PC-3 (cell line): ENCODE measurements at places on chromosomes 2 and 18. TPM values are rescaled to one million over a fixed set of nuclear protein-coding genes. Genes with fewer than 3 reads are reported as not detected.

- DNase-seq = peak; percentile 75
Observed at GRCh38 chr2:33620-34019, 12.7 kb downstream of the FAM110C start.

GRCh38 chr18:79862562-79862961, 64.8 kb downstream of the KCNG2 start:
- no peak for DNase-seq

DNA sequence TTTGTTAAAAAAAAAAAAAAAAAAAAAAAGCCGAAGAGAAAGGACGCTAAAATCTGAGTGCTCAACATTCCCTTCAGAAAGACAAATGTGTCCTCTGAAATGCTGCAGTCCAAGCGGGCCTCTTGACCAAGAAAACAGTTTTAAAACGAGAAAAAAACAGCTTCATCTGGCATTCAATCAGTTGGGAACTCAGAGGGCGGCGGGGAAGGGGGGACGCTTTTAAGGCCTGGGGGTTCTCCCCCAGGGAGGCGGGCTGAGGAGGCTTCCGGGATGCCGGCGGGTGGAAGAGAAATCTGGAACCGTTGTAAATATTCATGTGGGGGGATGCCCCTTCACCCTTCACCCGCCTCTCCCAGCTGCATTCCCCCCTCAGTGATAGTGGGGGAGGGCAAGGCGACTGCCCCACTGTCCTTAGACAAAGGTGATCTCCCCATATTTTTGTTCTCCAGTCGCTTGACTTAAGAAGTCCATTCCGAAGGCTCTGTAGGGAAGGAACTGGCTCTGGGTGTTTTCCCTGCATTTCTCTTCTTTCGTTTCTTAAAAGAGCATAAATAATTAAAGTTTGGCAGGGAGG, 3.3 kb upstream of the HOXD11 start:
- DNase-seq = no peak

- DNase-seq = no peak
Observed at GRCh38 chr2:201932511-201932910, 101.1 kb upstream of the FZD7 start.

GRCh38 chr2:33765122-33765521, 166.0 kb upstream of the FAM98A start:
- DNase-seq = no peak

- peak; percentile 38 for DNase-seq
Observed at GRCh38 chr2:98634406-98635092, 26.2 kb downstream of the UNC50 start.

GRCh38 chr2:233075966-233076339, 15.8 kb downstream of the INPP5D start:
- no peak for DNase-seq

DNA sequence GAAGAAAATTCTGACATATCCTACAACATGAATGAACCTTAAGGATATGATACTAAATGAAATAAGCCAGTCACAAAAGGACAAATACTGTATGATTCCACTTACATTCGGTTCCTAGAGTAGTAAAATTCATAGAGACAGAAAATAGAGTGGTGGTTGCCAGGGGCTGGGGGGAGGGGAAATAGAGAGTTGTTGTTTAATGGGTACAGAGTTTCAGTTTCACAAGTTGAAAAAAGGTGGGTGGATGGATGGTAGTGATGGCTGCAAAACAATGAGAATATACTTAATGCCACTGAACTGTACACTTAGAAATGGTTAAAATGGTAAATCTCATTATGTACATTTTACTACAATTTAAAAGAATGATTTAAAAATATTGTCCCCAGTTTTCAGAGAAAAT, 53.3 kb upstream of the NFU1 start:
- no peak for DNase-seq

DNA sequence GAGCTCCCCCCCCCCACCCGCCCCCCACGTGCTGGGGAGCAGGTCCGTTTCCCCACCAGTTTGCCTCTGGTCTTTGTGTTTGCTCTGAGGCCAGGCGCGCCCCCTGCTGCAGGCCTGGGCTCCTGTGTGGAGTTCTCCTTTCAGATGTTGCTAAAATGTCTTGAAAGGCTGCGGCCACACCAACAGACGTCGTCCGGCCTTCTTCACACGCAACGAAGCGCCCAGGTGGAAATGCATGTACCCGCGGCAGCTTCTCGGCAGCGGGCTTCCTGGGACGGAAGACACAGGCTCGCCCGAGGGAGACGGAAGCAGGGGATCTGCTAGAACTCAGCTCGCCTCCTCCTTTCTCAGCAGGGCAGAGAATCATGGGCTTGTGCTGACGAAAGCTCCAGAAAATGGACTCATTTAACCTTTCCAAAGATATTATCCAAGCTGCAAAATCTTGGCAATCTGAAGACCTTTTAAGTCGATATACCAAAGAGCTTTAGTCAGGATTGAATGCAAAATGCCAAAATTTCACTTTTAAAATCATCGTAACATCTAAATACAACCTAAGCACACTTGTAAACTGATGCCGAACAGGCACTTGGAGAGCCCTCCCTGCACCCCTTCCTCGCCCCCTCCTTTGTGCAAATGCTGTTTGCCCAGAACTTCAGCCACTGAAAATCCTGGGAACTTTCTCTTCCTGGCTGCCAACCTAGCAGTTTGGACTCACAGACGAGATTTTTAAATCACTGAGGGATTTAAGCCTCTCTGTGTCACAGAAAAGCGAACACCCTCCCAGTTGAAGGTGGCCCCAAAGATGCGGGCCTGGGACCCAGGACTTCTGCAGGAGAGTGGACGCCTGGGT, 125.5 kb upstream of the ZNF516 start:
- DNase-seq = no peak

GRCh38 chr2:173990970-173991819, 26.0 kb upstream of the SP3 start:
- DNase-seq = peak; percentile 43

- DNase-seq = no peak
Observed at GRCh38 chr2:121324601-121325000, 39.6 kb upstream of the TFCP2L1 start.

DNA sequence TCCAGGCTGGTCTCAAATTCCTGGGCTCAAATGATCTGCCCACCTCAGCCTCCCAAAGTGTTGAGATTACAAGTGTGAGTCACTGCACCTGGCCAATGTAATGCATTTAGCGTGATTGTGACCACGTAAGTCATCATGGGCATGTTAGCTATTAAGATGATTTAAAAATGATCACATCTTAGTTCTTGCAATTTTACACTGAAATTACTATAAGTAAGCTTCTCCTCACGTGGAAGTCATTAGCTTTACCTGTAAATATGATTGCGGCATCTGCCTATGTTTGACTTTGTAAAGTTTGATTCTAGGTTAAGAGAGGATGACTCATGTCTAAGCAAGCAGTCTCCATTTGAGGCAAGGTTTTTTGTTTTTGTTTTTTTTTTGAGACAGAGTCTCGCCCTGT, 85.5 kb downstream of the PMAIP1 start:
- peak; percentile 51 for DNase-seq

DNA sequence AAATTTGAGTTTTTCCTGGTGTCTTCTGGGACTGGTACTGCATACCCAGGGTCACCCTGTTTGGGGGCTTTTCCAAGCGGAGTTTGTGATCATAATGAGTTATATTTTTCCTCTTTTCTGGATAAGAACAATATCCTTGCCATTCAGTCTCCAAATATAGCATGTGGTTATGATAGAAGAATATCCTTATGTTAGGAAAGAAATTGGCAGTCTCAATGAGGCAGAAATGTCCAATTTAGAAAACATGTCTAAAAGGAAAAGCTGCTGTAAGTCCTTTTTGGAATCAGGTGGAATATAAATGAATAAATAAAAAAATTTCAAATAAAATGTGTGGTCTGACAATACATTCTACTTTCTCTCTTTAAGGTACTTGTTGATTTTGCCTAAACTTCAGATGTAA, 36.2 kb downstream of the SPATS2L start:
- DNase-seq = no peak

DNA sequence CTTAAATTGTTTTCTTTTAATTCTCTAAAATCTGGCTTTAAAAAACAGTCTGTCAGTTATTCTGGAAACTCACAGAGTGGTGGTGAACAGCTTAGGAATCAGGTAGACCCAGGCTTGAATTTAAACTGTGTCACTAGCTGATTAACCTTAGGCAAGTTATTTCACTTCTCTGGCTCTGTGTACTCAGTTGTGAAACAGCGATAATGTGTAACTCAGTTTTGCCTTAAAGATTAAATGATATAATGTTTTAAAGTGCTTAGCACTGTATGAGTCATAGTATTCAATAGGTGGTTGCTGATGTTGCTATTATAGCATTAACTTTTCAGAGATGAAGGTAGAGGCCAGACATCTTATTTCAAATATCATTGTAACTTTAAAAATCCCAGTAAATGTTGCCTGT, 40.7 kb downstream of the PKP4 start:
- peak; percentile 78 for DNase-seq

DNA sequence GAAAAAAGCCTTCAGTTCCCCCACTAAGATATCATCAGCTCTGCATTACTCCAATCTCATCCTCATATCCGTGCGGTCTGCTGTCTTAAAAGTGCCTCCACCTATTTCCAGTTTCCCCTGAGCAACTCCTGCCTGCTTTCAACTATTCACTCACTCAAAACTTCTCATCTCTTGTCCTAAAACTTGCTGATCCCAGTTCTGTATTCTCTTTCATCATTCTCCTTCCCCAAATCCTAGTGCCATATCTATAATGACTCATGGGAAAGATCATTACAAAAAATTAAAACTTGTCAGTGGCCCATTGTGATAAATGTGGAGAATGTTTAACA, 20.0 kb downstream of the ACVR1 start:
- DNase-seq = no peak

- DNase-seq = no peak
Observed at GRCh38 chr18:55012008-55012407, 52.7 kb upstream of the CCDC68 start.

DNA sequence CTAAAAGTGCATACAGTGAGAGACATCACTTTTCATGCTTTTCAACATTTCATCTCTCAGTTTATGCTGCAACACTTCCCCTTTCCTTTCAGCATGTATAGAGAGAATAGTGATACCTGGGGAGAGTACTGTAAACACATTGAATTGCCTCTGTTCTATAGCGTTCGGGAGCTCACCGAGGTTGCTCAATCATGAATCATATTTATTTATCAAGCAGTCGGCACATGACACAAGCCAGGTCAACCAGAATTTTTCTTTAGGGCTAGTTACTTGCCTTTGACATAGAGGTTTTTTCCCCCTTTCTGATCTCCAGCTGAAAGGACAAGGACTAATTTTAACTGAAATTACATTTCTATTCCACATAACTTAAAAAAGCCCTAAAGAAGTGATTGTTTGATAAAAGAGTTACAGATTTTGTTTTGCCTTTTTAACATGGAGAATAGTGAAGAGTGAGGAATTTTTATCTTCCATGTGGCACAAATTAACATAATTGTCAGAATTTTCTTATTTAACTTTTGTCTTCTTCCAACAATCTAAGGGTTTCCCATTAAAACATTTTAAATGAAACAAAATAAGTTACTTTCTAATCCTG, 690.9 kb upstream of the TMEFF2 start:
- peak; percentile 50 for DNase-seq

DNA sequence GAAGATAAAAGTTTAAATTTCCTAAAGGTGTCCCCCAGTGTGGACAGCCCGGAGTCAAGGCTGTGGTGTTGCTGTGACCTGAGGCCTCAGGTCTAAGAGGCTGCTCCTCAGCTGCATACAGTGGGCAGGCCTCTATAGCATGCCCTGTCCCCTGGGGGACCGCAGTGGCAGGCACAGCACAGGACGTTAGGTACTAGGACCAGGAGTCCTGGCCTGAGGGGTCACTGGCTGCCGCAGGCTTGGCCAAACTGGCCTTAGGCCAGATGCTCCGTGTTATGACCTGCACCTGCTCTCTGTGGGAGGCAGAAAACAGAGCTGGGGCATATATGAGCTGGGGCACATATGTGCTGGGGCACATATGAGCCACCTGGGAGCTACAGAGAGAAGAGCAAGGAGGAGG, 21.2 kb upstream of the MAL start:
- DNase-seq = no peak

GRCh38 chr2:172606285-172606684, 50.4 kb downstream of the PDK1 start:
- DNase-seq = no peak

DNA sequence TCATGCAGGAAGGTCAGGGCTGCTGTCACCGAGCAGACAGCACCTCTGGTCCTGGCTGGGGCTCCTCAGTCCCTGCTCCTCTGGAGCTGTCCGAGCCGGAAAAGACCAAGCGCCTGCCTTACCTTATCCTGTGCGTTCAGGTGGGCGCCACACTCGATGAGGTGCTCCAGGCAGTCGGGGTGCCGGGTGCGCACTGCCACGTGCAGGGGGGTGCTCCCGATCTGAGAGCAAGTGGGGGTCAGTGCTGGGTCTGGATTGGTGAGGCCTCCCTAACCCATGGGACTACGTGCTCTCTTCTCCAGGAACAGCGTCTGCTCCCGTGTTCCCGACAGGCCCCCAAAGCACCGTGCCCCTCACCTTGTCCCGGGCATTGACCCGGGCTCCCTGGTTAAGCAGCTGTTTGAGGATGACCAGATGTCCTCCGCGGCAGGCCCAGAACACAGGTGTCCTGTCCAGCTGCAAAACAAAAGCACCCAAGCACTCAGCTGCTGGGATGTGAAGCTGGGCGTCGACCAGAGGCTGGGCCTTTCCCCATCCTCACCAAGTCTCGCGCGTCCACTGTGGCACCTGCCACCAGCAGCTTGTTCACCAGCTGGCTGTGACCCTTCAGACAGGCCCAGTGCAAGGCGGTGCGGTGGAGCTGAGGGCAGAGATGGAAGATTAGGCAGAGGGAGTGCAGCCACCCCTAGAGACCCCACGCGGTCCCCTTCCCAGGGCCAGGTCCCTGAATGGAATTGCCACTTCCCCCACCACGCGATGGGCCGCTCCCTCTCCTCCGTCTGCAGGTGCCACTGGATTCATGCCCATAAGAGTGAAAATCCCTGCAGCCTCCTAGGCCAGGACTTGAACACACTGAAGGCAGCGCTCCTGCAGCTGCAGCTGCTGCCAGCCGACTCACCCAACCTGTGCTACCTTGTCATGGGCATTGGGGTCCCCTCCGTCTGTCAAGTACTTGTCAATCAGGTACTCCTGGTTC, 3.7 kb downstream of the ANKRD23 start:
- DNase-seq = no peak

DNA sequence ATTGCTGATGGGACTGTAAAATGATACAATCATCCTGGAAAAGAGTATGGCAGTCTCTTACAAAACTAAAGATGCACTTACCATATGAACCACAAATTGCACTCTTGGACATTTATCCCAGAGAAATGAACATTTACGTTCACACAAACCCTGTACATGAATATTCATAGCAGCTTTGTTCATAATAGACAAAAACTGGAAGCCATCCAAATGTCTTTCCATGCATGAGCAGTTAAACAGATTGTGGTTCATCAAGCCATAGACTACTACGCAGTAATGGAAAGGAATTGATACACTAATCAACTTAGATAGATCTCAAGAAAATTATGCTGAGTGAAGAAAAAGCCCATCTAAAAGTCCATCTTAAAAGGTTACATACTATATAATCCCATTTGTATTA, 156.1 kb upstream of the SLC39A10 start:
- no peak for DNase-seq

- DNase-seq = no peak
Observed at GRCh38 chr2:60780721-60781120, 24.7 kb downstream of the PAPOLG start.

GRCh38 chr2:74414441-74414840, 7.0 kb downstream of the C2orf81 start:
- no peak for DNase-seq

GRCh38 chr2:206585335-206585734, 57.0 kb upstream of the FAM237A start:
- DNase-seq = peak; percentile 5

The ME2 gene
- 21.9 and 29.1 TPM in 2 replicates for total RNA-seq

The CD302 gene
- 7.4 and 8.5 TPM in 2 replicates for total RNA-seq

The ZNF385B gene
- total RNA-seq = 0.81 and 2.4 TPM in 2 replicates

The DHRS9 gene
- 0.22 TPM in 1 of 2 replicates, not detected in the other for total RNA-seq

The GYPC gene
- not detected in 2 replicates for total RNA-seq

The GALNT13 gene
- 2.0 and 2.6 TPM in 2 replicates for total RNA-seq

The CHRNG gene
- not detected in 2 replicates for total RNA-seq
